ENCODE measurements at places on chromosomes 11 and 22.
A peak's percentile ranks its signal among the peaks of the same experiment; 100 is the strongest.

- DNase-seq = no peak
Observed at GRCh38 chr11:121035169-121035755, 11.4 kb downstream of the TBCEL start.

DNA sequence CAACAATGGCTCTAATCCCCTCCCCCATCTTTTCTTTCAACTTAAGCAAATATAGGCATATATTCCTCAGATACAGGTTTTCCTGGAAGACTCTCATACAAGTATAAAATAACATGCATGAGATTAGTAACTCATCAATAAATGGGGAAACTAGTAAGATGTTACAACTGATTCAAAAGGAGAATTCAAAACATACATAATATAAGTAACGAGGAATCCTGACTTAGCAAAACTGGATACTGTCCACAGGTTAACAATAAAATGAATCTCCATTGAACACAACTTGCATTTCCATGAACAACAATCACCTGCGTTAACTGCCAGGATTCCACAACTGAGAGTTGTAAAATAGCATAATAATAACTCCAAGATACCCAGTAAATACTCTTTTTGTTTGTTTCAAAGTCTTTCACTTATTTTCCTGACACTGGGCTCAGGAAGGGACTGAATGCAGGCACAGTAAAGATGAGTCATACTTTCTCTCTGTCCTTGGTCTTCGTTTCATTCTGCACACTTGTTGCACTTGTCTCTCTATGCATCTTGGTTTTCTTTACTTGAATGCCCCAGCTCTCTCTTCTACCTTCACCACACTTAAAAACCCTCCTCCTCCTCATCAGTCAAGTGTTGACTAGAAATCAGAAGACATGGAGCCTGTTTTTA, 8.1 kb downstream of the APIP start:
- DNase-seq = no peak

DNA sequence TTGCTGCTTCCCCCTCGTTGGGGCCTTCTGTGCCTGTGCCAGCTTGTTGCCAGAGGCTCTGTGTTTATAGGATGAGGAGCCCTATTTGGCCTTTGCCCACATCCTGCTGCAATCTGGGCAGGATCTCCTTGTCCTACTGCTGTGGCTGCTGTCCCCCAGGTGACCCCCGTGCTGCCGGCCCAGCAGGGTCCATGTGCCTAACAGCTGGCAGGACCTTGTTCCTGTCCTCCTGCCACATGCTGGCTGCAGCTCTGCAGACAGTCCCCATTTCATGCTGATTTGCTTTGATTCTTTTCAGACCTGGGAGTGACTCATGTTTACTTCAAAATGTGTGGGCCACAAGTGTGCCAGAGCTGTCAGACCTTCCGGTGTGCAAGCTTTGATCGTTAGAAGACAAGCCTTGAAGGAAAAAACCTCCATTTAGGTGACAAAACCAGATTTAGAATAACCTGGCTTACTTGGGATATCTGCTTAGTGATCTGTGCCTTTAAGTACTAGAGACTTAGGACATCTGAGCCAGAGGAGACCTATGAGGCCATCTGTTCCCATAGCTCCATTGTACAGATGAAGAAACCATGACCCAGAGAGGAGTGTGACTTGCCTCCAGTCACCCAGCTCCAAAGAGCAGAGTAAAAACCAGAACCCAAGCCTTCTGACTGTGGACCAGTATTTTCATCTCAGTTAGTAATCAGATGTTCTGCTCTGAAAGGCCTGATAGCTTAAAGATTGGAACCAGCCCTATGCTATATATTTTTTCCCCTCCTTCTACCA, 11.1 kb downstream of the NAV2 start:
- peak; percentile 71 for DNase-seq

DNA sequence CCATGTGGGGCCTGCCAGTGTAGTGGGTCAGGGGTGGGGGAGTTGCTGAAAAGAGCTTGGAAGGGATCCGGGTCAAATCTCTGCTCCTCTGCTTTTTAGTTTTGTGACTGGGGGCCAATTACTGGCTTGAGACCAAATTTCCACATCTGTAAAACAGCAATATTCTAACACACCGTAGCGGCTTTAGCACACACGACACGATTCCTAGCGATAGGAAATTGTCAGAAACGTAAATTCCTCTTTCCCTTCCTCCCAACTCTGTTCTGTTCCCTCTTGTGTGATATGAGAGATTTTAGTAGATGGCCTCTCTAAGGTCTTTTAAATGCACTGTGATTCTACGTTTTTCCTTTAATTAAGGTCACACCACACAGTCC, 71.9 kb downstream of the MICAL2 start:
- DNase-seq = no peak
